ENCODE measurements at places on chromosomes 7 and 10. TPM values are rescaled to one million over a fixed set of nuclear protein-coding genes. Genes with fewer than 3 reads are reported as not detected.

Gene FAM25C
- total RNA-seq, result not detected

Gene IL2RA
- total RNA-seq, result 659 TPM

DNA sequence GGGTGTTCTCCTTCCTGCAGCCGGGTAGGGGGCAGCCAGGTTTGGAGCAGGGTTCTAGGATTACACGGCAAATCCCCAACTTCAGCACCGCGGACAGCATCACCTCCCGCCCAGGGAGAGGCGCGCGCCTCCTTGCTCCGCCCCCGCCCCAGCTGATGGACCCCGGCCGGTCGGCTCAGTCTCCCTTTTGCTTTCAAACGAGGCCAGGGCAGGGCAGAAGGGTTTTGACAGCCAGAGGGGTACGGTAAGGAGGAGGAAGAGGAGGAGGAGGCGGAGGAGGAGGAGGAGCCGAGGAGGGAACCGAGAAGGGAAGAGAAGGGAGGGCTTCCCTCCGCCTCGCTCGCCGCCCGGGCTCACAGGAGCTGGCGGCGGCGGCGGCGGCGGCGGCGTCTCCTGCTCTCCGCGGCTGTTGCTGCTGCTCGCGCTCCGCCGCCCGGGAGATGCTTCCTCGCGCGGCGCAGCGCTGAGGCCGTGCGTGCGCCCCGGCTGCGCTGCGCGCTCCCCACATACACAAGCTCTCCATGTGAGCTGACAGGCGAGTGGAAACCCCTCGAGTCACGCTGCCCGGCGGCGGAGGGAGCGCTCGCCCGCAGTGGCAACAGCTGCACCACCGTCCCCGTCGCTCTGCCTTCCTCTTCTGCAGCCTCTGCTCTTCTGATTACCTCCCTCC lies 615 bp upstream of the CNTNAP2 start:
- DNase-seq, result peak; percentile 64
- peaks cover 30% of the 10 kb centered on the region for H3K27me3 ChIP-seq
- H3K4me3 ChIP-seq, result peak overlapping the region; percentile 51
- peaks cover 13% of the 10 kb centered on the region for H3K4me1 ChIP-seq
- no peak overlapping the region for H3K27ac ChIP-seq
- no peaks in the 10 kb centered on the region for H3K36me3 ChIP-seq

- H3K4me1 ChIP-seq, result no peaks in the 10 kb centered on the region
- H3K4me3 ChIP-seq, result no peak overlapping the region
- no peaks in the 10 kb centered on the region for H3K36me3 ChIP-seq
- H3K27me3 ChIP-seq, result no peaks in the 10 kb centered on the region
- no peak for DNase-seq
- no peak overlapping the region for H3K27ac ChIP-seq
These were observed 28.9 kb upstream of the XRCC2 start for GRCh38 chr7:152704796-152705384.

DNA sequence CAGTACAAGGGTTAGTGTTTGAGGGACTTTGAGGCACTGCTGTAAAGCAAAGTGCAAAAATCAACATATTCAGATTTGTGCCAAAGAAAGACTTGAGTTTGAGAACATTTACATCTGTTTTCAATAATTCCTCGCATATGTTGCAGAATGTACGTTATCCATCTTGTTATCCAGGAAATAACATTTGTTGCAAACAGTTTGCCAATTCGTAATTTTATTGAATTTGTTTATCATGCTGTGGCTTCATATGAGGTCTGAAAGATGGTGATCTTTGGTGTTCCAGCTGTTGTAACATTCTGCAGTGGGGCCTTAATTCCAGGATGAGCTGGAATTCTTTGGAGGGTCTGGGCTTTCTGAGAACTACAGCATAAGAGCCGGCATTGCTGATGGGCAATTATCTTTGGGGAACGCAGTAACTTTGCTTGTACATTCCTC lies 396.2 kb downstream of the LRMDA start:
- H3K4me1 ChIP-seq, result no peaks in the 10 kb centered on the region
- H3K27me3 ChIP-seq, result peaks cover 2% of the 10 kb centered on the region
- no peak overlapping the region for H3K27ac ChIP-seq
- H3K4me3 ChIP-seq, result no peak overlapping the region

- DNase-seq, result peak; percentile 91
- no peaks in the 10 kb centered on the region for H3K36me3 ChIP-seq
- peaks cover 4% of the 10 kb centered on the region for H3K4me1 ChIP-seq
These were observed 29.8 kb downstream of the PLAU start for GRCh38 chr10:73940634-73941221.

GRCh38 chr10:124792998-124793352 lies 1.3 kb upstream of the EEF1AKMT2 start:
- DNase-seq, result no peak
- peak overlapping the region; percentile 90 for H3K27ac ChIP-seq
- H3K4me3 ChIP-seq, result peak overlapping the region; percentile 98
- peaks cover 16% of the 10 kb centered on the region for H3K4me1 ChIP-seq
- no peaks in the 10 kb centered on the region for H3K27me3 ChIP-seq
